ENCODE measurements at places on chromosomes 16 and 17.

GRCh38 chr17:59893676-59894100 is 767 bp downstream of the RPS6KB1 start:
- DNase-seq, result peak; percentile 6

DNA sequence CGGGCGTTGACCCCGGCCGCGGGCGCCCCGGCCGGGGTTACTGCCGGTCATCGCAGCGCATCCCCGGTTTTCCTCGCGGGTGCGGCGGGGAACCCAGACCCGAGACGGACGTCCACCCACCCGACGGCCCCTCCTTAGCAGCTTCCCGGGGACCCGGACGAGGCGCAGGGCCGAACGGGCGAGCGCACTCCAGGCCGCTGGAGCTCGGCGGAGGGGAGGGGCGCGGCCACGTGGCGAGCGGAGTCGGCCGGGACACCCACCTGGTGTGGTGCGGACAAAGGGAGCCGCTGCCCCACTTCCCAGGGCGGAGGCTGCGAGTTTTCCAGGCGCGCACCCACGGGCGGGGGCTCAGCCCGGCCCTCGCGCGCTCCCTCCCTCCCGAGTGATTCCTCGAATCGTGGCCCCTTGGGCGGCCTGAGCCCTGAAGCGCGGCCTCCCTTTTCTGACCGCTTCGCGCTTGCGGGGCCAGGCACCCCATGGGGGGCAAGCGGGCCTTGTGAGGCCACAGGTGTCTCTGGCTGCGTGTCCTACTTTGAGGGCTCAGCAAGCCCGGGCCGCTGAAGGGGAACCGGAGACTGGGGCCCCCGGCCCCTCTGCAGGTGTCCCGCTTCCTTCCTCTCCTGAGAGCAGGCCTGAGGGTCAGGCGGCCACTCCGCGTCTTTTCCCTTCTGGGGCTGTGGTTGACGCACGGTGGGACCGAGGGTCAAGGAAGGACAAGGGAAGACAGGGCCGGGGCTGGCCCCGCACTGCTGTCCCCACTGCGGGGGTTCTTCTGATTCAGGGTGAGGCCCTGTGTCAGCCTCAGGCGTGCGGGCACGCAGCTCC is 1.1 kb upstream of the FASN start:
- no peak for DNase-seq

GRCh38 chr17:64358261-64358788 is 32.3 kb downstream of the PECAM1 start:
- DNase-seq, result peak; percentile 39

DNA sequence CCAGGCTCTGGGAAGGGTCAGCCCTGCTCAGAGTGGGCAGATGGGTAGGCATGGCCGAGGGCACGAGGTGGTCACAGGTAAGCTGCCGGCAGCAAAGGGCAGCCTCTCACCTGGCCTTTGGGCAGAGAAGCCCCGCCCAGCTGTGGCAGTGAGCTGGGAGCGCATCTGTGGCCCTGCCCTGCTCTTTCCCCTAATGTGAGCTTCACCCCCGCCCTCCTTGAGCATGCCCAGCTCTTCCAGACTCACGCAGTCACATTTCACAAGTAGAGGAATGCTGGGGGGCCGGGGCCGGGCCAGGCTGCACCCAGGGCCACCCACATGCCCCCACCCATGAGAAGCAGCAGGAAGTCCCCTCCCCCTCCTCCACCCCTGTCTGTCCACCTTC is 40.7 kb upstream of the SLC38A10 start:
- DNase-seq, result no peak

DNA sequence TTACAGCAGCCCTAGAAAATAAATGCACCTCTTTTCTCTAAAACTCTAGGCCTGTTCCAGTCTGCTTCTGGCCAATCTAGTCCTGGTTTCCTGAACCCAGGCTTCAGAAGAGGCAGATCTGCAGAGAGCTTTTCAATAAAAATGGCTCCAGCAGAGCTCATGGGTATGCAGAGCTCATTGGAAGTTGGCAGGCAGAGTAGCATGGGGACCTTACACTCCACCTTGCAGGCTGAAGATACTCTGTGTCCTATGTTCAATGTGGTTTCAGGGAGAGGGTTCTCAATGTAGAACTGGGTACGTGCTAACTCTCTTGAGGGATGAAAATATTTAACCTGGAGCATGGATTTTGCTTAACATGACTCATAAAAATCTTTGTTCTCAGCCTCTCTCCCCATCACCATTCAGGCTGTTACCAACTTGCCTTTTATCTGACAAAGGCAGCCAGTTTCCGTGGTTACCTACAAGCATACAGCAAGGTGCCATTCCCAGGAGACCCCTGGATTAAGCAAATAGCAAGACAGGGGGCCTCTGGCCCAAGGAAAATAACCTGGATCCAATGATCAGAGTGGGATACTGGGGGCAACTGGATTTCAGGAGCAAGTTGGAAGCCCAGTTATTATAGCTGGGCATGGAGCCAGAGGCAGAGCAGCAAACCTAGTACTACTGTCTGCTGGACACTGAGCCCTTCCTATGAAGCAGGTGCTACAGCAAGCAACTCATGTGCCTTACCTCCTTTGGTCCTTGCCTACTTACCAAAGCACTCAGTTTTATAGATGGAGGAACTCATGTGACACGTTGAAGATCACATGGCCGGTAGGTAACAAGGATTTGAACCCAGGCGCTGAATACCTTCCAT is 98.2 kb upstream of the DHX40 start:
- DNase-seq, result no peak

DNA sequence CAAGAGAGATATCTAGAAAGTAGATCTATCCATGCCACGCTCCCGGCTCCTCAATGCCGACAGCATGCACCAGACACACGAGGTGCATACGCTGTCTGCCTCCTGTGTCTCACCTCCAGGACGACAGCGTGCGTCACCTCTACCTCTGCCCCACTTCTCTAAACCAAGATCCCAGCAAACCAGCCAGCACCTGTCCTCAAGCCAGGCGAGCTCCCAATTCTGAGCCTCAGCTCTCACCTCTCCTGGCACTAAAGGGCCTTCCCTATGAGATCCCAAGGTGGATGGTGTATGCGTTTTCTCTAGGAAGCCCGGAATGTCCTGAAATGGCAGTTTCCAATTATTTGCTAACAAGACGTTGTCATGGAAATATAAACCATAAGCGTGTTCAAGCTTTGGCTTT is 36.2 kb upstream of the RCVRN start:
- DNase-seq, result no peak

GRCh38 chr17:27414271-27414670 is 42.0 kb upstream of the KSR1 start:
- DNase-seq, result no peak

GRCh38 chr17:50682938-50683337 is 24.8 kb downstream of the ANKRD40 start:
- no peak for DNase-seq

- no peak for DNase-seq
These were observed 26.0 kb upstream of the ERN1 start for GRCh38 chr17:64155751-64156544.

Measured in fibroblast of skin of scalp (primary cell).